Activated CD8-positive, alpha-beta memory T cell treated with anti-CD3 and anti-CD28 coated beads, Interleukin-2, amount 10 ng/mL, durations not matched to agents 7 days and 5 days (primary cell): ENCODE measurements at places on chromosomes 3 and 15.

- peak; percentile 62 for DNase-seq
These were observed 2.1 kb upstream of the SNX22 start for GRCh38 chr15:64149424-64149823.

DNA sequence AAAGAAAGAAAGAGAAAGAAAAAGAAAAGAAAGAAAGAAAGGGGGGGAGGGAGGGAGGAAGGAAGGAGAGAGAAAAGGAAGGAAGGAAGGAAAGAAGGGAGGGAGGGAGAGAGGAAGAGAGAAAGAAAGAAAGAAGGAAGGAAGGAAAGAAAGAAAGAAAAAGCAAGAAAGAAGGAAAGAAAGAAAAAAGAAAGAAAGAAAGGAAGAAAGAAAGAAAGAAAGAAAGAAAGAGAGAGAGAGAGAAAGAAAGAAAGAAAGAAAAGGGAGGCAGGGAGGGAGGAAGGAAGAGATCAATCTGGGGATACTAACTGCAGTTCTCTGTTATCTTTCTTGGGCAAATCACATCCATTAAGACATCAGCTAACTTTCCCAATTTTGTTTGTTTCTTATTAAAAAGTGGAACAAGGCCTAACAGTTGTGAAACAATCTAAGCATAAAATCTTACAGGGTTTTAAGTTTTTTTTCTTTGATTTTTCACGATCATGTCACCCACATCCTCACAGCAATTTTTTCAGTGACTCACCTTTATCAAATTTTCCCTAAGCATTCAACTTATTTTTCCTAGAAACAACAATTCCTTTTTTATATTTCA lies 36.8 kb downstream of the TBC1D2B start:
- DNase-seq = no peak

- DNase-seq = no peak
These were observed 5.9 kb upstream of the TKT start for GRCh38 chr3:53261712-53262111.

- no peak for DNase-seq
These were observed 7.3 kb upstream of the USP8 start for GRCh38 chr15:50416890-50417289.

DNA sequence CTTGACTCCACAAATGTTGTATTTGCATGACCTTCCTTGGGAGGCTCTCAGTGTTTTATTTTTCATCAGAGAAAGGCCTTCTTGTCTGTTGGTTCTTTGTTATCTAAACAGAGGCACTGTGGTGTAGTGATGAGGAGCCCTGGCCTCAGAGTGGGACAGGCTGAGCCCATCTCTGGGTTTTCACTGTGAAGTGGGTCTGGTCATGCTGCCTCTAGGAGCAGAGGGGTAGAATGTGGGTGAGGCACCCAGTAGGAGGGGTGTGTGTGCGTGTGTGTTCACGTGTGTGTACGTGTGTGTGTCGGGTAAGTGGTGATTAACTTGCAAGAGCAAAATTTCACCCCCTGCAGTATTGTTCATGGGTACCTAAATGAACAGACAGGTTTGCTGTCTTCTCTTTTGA lies 14.4 kb downstream of the KLF13 start:
- DNase-seq = no peak

- no peak for DNase-seq
These were observed 86.0 kb upstream of the MFGE8 start for GRCh38 chr15:88998980-88999713.

- no peak for DNase-seq
These were observed 36.8 kb upstream of the NIT2 start for GRCh38 chr3:100297784-100298183.

DNA sequence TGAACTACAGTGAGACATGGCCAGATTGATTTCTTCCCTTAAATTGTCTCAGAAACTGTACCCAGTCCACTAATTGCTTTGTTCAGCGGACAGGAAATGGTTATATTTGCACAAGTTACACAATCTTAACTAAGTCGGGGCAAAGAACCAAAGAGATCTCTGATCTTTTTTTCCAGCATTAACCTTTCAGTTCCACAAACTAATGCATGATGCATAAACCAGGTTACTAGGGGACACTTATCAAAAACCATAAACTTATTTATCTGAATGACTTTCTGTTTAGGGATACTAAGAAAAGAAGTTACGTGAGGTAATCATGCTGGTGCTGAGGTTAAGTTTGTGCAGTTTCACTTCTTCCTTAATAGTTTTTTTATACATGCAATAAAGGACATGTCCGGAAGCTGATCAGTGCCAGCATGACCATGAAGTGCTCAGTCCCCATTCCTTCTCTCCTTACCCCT lies 22.4 kb downstream of the FNDC3B start:
- DNase-seq = no peak

- no peak for DNase-seq
These were observed 4.1 kb downstream of the FLNB start for GRCh38 chr3:58012302-58012701.

DNA sequence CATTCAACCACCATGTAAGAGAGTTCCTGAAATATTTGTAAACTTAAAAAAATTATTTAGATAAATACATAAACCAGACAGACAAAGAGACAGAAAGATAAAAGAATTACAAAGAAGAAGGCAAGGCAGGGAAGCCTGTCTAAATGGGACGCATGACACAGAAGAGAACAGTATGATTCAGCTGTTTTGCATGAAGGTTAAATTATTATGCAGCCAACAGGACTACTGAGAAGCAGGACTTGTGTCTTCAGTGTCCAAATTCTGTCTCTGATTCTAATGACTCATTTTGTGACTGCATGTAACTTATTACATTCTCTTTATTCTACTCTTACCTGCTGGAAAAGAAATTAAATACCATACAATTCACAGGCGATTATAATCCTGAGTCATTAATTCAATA lies 340.4 kb upstream of the KCNMB2 start:
- no peak for DNase-seq

- no peak for DNase-seq
These were observed 66.2 kb downstream of the NMNAT3 start for GRCh38 chr3:139611528-139611927.

GRCh38 chr3:10772271-10773161 lies 43.5 kb upstream of the SLC6A11 start:
- DNase-seq = peak; percentile 40

DNA sequence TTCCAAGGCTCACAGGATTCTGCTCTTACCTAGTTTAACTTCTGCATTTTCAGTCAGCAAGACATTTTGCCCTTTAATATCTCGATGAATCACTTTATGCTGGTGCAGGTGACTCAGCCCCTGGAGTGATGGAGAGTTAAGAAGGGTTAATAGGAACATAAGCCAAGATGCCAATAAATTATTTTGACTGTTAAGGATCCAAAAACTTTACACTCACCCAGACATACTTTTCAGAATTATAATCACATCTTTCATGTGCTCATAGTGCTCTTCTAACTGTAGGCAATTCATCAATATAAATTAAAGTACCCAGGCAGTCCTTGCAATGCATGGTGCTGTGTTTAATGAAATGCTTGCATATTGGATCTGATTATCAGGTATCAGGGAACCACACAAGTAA lies 164.1 kb upstream of the SLC2A2 start:
- no peak for DNase-seq

DNA sequence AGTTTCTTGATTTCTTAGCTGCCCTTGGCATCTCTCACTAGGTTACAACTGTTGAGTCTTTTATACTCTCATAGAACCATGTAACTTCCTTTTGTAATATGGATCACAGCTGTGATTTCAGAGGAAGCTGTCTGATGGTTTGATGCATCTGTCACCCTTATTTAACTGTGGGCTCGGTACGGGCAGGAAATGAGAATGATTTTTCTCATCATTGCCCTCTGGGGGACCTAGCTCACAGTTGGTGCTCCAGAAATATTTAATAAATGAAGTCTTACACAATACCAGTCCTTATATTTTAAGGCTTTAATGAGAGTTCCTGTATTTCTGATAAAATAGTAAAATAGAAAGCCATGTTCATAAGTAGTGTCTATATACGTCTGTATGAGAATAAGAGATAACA lies 151.2 kb downstream of the EBLN2 start:
- DNase-seq = no peak

DNA sequence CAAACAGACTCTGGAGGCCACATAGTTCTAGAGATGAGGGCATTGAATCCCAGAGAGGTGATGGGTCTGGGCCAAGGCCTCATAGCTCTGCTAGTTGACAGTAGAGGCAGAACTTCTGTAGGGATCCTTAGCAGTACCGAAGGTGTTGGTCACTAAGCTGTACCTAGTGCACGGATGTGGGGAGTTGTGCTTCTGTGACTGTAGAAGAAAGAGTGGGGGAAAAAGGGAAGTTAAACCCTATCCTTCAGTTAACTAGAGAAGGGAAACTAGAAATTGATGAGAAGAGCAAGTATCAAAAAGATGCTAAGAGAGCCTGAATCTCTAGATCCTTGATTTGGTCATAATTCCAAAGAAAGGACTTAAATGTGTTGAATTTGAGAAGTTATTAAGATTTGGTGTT lies 186.7 kb downstream of the NFKBIZ start:
- no peak for DNase-seq

DNA sequence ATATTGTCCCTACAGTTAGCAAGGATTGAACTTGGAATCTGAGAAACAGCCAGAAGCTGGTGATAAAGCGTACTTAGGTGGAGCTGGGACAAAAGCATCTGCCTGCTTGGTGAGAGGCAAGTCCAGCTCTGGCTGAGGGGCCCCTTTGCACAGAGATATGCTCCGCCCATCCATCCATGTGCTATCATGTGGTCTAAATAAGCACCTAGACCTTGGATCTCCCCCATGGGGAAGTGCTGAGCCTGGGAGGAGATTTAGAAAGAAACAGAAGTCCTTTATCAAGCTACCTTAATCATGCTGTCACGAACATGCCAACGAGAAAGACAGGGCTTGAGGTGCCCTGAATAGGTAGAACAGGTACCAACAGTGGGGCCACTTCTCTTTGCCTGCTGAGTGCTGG lies 369.5 kb downstream of the FOXP1 start:
- no peak for DNase-seq

GRCh38 chr3:43093974-43094373 lies 11.9 kb downstream of the POMGNT2 start:
- DNase-seq = no peak

DNA sequence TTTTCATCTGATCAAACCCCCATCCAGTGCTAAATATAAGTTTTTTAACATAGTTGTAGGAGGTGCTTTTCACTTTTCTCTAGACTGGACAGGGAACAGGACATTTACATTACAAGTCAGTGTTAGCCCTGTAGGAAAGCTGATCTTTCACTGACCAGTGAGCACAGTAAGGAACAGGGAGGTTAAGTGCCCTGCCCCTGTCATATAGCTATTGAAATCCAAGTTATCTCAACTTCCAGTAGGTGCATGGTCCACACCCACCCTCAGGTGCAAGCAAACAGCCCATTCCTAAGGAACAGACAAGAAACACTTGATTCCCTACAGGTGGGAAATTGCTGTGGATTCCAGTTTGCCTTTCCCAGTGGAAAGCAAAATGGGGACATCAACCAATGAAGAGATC lies 79.1 kb upstream of the EIF1B start:
- no peak for DNase-seq

GRCh38 chr3:180329187-180329586 lies 272.8 kb upstream of the TTC14 start:
- no peak for DNase-seq

DNA sequence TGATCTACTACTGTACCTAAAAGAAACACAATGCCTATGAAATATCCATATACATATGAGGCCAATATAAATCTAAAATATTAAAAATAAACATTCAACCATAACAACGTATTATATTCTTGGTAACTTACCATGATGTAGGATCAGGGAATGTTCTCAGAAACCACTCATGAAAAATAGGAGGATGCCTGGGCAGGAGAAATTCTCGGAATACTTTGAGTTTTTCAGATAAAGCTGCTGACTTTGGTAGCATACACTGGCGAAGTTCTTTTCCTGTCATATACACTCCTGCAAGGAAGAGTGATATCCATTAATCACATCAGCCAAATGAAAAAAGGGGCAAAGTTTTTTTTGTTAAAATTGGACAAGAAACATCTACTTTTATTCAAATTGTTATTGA lies 11.3 kb upstream of the XRN1 start:
- no peak for DNase-seq

DNA sequence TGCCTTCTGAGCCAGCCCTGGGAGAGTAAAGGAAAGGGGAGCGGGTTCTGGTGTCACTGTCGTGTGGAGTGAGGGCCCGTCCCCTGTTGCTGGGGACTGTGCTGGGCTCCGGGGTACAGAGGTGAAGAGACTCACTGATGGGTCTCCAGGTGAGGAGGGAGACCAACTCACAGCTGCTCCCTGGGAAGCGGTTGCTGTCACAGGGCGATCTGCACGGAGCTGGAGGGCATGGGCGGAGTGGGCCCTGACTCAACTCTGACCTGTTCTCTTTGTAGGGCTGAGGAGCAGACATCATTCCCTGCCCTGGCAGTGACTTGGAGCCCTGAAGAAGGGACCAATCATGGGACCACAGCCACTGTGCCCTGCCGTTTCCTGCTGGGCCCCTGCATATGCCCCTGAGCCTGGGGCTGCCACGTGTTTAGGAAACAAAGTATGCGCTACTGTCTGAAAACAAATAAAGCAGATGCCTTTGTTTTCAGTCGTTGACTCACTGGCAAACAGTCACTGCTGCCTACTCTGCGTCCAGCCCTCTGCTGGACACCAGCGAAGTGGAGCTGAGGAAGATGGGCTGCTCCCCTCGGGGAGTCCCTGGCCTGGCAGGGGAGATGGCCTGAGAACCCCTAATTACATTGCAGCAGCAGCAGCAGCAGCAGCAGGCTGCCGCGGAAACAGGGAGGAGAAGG lies 22.9 kb upstream of the PLXNA1 start:
- no peak for DNase-seq

GRCh38 chr15:88981244-88982215 lies 68.4 kb upstream of the MFGE8 start:
- DNase-seq = no peak

DNA sequence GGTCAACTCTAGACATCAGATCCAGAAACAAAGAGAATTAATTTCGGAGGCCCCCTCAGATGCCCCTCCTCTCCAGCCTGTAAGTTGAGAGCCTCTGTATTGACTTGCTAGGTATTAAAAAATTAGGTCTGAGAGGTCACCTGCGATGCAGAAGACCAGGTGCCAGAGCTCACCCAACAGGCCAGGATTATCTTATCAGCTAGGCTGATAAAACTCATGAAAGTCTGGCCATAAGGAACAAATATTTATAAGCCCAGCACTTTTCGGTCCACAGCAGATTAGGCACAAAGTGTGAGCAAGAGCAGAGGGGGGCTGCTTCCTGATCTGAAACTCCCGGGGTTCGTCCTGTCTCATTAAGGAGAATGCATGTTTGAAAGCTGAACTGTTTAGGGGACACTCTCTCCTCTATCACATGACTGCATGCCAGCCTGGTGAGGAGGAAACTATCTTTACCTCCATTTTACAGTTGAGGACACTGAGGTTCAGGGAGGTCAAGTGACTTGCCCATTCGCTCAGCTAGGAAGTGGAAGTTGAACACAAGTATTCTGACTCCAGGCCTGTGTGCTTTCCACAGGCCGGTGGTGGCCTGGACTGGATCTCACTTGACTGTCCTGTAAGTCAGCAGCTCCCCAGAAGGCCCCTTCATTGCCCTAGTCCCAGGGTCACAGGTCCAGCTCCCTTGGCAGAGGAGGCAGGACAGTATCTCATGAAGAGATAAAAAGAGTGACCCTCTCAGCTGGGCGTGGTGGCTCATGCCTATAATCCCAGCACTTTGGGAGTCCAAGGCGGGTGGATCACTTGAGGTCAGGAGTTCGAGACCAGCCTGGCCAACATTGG lies 39.6 kb upstream of the MAGEF1 start:
- no peak for DNase-seq
